Right cardiac atrium (tissue), 5 donors: ENCODE measurements at places on chromosomes 4 and X. TPM values are rescaled to one million over a fixed set of nuclear protein-coding genes. Genes with fewer than 3 reads are reported as not detected.
A peak's percentile ranks its signal among the peaks of the same experiment; 100 is the strongest.

The RPL39 gene
- 1,239 TPM for total RNA-seq

The SYN1 gene
- 8.6 TPM for total RNA-seq

The CRMP1 gene
- total RNA-seq, result 0.40 TPM

The ZCCHC18 gene
- 0.49 TPM for total RNA-seq

The FDCSP gene
- not detected for total RNA-seq

The POF1B gene
- 32.2 TPM for total RNA-seq

The DTHD1 gene
- 0.39 TPM for total RNA-seq

The VGLL1 gene
- not detected for total RNA-seq

The GBA3 gene
- total RNA-seq, result not detected

DNA sequence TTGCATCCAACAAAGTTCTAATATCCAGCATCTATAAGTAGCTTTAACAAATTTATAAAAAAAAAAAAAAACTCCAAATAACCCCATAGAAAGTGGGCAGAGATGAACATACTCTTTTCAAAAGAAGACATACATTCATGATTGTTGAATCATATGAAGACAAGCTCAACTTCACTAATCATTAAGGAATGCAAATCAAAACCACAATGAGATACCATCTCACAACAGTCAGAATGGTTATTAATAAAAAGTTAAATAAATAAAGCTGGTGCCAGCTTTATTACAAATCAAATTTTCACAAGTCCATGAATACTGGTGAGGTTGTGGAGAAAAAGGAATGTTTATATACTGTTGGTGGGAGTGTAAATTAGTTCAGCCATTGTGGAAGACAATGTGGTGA is 592.0 kb downstream of the IQCM start:
- no peak for DNase-seq

DNA sequence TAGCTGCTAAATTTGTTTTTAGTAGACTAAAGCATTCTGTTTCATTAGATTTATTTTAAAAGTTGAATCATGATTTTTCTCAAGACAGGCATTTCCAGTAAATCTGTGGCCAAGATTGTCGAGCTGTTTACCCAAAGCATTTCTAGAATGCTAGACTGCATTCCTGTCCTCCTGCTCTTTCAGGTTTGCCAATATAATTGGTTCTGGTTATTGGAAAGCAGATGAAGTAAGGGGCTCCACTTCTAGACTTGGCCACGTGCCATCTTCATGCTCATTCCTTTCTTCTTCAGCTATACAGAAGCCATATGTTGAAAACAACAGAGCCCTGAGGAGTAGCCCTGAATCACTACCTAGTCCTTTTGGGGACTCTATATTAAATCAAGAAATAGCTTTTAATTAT is 62.5 kb downstream of the PGRMC2 start:
- DNase-seq, result no peak

DNA sequence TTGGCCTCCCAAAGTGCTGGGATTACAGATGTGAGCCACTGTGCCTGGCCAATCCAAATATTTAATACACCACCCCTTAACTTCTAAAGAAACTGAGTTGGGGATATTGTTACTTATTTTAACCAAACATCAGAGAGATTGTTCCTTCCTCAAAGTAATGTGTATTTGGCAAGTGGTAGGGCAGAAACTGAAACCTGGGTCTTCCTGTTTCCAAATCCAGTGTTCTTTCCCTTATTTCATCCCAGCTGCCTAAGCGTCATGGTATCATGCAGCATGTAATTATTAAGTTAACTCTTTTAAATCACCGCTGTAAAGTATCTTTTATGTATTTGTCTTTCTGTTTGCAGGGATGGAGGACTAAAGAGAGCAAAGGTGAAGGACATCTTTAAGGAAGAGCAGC is 68.4 kb downstream of the GPAT3 start:
- no peak for DNase-seq

GRCh38 chr4:83083925-83084475 is 30.5 kb downstream of the PLAC8 start:
- peak; percentile 75 for DNase-seq

GRCh38 chr4:13860126-13860525 is 232.6 kb upstream of the BOD1L1 start:
- DNase-seq, result no peak

DNA sequence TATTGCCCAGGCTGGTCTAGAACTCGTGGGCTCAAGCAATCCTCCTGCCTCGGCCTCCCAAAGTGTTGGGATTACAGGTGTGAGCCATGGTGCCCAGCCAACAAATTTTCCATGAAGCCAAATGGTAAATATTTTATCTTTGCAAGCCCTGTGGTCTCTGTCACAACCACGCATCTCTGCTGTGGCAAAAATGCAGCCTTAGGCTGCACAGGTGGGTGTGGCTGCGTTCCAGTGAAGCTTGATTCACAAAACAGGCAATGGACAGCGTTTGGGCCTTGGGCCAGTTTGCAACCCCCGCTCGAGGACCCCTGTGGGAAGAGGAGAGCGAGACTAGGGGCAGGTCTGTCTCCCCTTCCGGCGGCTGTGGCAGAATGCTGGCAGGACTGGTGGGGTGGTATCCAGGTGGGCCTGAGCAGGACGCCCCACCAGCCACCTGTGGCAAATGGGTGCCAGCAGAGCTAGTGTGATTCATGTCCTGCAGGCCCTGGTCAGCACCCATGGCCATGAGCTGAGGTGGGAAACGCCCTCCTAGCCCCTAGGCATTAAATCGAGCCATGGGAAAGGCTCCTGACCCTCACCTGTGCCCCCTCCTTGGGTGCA is 19.7 kb downstream of the HTRA3 start:
- peak; percentile 30 for DNase-seq

DNA sequence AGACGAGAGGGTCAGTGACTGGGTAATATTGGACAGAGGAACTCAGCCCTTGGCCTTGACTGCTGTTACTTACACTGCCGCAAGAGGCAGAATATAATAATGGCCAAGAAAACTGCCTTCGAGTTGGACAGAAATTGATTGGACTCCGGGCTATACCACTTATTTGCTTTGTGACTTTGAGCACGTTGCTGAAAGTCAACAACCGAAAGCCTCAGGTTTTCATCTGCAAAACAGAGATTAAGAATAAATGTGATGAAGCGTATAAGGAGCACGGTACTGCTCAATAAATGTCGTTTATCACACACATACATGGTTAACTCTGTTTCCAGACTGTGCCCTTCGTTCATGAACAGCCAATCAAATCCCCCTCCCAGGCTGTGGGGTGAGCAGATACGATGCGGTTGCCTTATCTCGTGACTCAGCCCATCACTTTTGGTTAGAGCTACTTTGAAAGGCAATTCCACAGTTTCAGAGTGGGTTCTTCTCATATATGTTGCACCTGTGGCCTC is 91.6 kb downstream of the TSPAN7 start:
- no peak for DNase-seq

DNA sequence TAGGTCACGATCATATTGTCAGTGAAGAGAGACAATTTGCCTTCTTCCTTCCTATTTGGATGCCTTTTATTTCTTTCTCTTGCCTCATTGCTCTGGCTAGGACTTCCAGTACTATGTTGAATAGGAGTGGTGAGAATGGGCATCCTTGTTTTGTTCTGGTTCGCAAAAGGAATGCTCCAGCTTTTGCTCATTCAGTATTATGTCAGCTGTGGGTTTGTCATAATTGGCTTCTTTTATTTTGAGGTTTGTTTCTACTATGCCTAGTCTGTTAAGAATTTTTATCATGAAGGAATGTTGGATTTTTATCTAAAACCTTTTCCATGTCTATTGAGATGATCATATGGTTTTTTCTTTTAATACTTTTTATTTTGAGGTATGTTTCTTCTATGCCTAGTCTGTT is 152.3 kb upstream of the MAD2L1 start:
- DNase-seq, result no peak

- no peak for DNase-seq
These were observed 66.3 kb downstream of the CLDN34 start for GRCh38 chrX:10033375-10034007.

GRCh38 chr4:147638365-147638764 is 21.2 kb downstream of the TMEM184C start:
- no peak for DNase-seq

DNA sequence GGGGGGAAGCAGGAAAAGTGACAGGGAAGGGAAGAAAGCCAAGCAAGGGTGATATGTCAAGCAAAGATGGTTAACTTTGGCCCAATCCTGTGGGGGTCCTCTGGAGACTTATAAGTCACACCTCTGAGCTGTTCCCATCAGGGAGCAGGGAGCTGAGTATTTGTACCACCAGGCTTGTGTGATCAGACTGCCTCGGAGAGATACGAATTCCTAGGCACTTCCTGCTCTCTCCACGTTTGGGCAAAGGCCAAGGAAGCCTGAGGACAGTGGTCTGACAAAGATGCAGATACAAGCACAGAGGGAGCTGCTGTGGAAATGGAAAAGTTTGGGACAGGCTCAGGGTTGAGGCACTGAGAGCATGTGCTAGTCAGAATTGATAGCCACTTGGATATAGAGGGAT is 10.4 kb upstream of the PPP3CA start:
- DNase-seq, result no peak

GRCh38 chr4:127414951-127415606 is 217.7 kb upstream of the INTU start:
- no peak for DNase-seq

DNA sequence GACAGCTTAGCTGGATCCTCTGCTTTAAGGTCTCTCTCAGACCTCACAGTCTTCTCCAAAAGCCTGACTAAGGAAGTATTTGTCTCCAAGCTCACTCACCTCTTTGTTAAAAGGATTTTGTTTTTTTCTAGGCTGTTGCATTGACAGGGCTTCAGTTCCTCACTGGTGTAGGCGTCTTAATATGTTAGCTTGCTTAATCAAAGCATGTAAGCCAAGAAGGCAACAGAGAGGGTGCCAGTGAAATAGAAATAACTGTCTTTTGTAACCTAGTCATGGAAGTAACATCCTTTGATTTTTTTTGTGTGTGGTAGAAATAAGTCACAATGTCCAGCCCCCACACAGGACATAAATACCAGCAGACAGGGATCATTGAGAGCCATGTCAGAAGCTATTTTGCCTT is 58.8 kb downstream of the FIP1L1 start:
- no peak for DNase-seq

GRCh38 chrX:83501530-83501929 is 6.6 kb upstream of the POU3F4 start:
- DNase-seq, result no peak

DNA sequence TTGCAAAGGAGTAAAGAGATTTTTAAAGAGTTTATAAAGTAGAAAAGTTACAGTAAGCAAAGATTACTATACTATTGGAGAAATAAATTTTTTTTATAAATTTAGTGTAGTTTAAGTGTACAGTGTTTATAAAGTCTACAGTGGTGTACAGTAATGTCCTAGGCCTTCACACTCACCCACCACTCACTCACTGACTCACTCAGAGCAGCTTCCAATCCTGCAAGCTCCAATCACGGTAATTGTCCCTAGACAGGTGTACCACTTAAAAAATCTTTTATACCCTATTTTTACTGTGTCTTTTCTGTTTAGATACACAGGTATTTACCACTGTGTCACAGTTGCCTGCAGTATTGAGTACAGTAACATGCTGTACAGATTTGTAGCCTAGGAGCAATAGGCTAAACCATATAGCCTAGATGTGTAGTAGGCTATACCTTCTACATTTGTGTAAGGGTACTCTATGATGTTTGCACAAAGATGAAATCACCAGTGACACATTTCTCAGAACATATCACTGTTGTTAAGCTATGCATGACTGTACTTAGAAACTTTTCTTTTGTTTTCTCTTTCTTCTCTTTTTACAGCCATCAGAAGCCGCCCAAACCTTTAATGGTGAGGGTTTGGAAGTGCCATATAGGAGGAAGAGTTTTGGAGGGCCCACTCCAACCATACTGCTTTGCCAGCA is 11.8 kb upstream of the SH3RF1 start:
- no peak for DNase-seq

DNA sequence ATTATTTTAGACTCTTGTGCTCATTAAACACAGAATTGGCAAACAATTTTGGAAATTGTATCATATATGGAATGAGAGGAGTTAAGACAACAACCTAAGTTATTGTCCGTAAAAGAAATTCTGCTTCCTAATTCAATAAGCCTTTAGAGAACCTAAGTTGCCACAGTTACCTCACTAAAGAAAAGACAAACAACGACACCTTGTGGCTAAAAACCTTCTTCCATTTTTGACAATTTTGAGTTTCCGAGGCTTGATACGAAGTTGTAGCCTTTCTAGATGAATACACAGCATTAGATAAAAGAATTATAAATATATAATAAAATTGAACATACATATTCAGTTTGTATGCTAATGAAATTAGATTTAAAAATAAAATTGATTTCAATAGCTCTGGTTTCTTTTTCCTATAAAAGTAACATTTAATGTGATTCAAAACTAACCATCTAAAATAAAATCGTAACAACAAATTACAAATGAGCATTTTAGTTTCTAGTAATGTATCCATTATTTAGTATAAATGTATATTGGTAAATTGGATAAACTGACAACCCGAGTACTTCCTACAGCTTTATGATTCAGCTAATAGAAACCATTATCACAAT is 275.1 kb downstream of the GPM6A start:
- DNase-seq, result no peak

GRCh38 chr4:61246034-61246433 is 45.9 kb downstream of the ADGRL3 start:
- peak; percentile 42 for DNase-seq

GRCh38 chr4:36308150-36308549 is 26.7 kb downstream of the DTHD1 start:
- no peak for DNase-seq

GRCh38 chr4:84638092-84638491 is 55.2 kb downstream of the CDS1 start:
- DNase-seq, result no peak

DNA sequence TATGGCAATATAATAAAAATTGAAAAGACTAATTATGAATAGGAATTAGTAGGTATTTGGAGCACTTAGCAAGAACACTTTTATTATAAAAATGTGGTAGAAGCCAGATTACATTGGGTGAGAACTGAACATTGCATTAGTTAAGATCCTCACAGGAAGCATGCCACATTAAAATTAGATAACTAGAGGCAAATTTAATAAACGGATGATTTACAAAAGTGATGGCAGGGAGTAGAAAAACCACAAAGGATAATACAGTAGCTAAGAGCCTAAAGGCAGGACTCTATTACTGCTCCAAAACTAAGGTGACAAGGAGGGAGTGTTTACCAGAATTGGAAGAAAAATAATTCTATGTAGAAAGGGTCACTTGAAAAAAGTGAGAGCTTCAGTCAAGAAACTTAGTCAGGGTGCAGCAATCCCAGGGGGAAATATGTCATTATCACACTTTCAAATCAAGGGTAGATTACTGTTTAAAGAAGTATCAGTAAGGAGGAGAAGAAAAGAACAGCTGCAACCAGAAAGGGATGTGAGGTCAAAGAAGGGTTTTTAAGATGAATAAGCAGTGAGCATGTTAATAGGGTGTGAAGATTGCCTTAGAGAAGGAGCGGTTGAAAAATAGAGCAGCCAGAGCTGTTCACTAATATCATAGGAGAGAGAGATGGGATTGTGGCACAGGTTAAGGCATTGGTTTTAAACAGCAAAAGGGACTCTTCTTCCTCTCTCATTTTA is 84.6 kb downstream of the NDST4 start:
- no peak for DNase-seq

GRCh38 chr4:110128472-110128919 is 69.9 kb downstream of the ELOVL6 start:
- no peak for DNase-seq

DNA sequence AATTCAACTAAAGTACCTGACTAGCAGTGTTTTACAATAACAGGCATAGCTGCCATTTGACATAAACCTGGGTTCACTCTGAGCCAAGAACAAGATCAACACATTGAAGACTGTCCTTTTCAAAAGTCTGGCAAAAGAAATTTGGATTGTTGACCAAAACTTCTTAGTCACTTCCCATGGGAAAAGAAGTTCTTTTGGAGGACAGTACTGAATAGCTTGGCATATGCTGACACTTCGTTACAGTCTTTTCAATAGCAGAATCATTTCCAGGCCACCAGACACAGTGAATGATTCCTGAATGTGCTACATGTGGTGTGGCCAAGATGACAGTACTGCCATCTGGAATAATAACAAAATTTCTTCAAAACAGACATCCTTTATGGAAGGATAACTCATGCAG is 560.3 kb downstream of the GRID2 start:
- no peak for DNase-seq
